Activated CD4-positive, alpha-beta T cell treated with anti-CD3 and anti-CD28 coated beads, Interleukin-2, Interleukin-4, amounts not matched to agents 100 ng/mL and 50 ng/mL, durations not matched to agents 16 hours and 8 hours (primary cell): ENCODE measurements at places on chromosomes 16 and 17.

DNA sequence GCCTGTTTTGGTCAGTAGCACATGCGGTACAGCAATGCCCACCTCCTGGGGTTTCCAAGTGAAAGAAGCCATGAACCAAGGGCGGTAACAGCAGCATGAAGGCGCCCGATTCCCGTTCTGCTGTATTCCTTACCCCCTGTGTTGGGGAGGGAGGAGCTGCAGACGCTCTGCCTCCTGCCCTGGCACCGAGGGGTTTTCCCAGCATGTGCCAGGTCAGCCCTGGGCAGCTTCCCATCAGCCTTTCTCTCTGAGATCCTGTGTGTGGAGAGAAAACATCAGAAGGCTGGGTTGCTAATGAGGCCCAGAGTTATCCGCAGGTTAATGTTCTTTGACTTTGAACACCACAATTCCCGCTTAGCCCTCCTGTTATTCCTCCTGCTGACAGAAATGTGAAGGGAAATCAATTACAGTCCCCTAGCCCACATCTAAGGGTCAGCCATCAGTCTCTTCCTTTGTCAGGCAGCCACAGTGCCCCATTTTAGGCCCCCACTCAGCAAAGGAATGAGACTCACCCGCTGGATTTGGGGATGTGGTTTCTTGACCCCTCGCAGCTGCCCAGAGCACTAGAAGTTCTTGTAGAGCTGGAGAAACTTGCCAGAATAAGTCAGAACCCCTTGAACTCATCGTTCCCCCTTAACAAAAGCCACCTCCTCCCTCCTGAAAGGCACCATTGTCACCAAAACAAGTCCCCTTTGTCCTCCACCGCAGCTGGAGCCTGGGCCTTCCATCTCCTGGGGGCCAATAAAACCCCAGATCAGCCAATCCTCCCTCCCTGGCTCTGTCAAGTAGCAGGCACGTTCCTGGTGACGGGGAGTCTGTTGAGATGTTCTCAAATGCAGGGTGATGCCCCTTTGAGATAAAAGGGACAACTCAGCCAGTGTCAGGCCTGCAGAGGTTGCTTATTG, 168.5 kb downstream of the KATNIP start:
- no peak for DNase-seq

DNA sequence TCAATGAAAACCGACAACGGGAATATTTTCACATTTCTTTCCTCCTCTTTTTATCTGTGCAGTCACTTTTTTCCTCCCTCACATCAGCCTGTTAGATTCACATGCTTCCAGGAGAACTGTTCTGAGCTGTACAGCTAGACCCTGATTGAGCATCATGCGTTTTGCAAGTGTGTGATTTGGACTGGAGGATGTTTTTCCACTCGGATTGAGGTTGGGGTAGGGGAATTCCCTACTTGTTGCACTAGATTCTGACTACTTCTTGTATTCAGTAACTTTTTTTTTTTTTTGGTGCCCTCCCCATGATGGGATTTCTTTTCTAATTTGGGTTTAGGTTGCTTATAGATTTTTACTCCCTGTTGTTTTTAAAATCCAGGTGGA, 4.8 kb downstream of the MSI2 start:
- DNase-seq: no peak

DNA sequence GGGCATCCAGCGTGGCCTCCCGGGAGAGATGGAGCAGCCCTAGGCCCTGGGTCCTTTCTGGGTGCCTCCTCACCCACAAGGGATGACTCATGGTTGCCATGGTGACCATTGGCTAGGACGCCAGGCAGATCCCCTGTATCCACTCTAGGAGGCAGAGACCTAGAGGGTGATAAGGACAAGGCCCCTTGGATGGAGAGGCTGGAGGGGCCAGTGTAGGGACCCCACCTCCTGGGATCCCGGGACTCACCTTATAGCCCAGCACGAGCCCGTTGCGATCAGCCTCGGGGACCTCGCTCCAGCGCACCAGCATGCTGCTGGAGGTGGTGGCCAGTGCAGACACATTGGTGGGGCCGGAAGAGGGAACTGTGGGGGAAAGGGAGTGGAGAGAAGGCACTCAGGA, 82.2 kb upstream of the CDC42EP4 start:
- DNase-seq: no peak

DNA sequence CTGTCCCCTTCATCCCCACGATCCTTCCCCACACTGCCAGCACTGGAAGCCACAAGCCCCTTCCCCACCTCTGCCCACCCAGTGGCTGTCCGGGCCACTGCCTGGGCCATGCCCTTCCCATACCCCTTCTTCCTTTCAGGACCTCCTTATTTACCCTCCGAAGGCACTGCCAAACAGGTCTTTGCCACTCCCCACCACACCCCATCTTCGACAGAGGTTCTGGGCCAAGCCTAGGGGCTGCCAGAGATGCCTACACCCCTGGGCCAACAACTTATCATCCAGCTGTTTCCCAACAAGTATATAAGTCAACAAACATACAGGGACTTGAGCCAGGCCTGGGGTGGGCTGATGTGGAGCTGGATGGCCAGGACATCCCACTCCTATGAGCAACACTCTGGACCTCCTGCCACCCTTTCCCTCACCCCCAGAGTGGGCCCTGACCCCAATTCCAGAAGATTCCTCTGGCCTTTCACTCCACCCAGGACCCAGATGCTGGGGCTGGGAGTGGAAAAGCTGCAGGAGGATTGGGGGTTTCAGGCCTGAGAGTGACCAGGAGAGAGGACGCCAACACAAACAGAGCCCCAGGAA, 1.5 kb upstream of the PPP1R1B start:
- no peak for DNase-seq

DNA sequence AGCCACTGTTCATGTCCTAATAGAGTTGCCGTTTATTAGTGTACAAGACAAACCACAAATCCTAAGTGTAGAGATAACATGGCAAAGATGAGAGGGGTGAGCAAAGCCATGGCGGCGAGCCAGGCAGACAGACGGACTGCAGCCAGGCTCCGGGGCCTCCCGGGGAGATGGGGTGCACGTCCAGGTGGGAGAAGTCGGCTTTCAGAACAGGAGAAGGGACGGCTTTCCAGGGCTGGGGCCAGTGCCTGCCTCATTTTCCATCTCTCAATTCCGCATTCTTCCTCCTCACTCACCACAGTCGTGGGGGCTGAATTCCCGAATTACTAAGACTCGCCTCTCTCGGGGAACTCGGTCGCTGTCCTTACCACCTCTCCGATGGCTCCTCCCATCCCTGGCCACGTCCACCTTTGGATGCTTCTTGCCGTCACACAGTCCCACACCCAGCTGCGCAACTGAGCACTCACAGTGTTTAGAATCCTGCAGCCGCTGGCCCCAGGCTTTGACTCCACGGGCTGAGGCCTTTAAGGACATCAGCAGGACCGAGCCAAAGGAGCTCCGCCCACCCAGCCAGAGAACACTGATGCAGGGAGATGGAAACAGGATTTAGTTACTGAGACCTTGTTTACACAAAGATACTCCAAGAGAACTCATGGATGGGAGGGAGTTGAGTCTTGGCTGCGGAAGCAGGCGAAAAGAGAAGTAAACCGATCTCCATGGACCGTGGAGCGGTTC, 59.7 kb downstream of the RNF112 start:
- DNase-seq: no peak

GRCh38 chr17:73390851-73391250, 79.0 kb upstream of the CDC42EP4 start:
- no peak for DNase-seq

GRCh38 chr17:37710344-37710886, 34.4 kb downstream of the HNF1B start:
- no peak for DNase-seq

- no peak for DNase-seq
These were observed 458 bp downstream of the ENKD1 start for GRCh38 chr16:67666032-67666551.
